MCF 10A (cell line): ENCODE measurements at places on chromosomes 1 and 21. TPM values are rescaled to one million over a fixed set of nuclear protein-coding genes. Genes with fewer than 3 reads are reported as not detected.

PTAFR gene
- 1.6 and 1.8 TPM in 2 replicates for total RNA-seq

FMOD gene
- not detected in 2 replicates for total RNA-seq

HORMAD1 gene
- total RNA-seq = not detected in 2 replicates

ANXA9 gene
- 0.37 and 0.61 TPM in 2 replicates for total RNA-seq

GJA8 gene
- total RNA-seq = not detected in 2 replicates

ATP5PF gene
- total RNA-seq = 136 and 143 TPM in 2 replicates

DNA sequence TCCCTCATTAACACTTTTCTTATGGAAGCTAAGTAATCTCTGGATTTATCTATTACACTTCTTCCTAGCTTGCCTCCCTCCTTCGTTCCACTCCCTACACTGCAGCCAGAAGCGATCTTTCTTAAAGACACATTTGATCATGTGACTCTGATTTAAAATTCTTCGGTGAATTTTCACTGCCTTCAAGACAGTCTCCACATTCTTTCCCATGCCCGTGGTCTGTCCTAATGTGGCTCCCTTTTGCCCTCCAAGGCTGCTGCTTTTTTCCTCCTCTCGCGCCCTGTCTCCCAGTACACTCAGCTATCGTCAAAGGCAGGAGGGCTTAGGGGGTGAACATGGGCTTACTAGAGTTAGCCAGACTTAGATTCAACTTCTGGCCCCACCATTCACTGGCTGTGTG lies 64.4 kb downstream of the SDCCAG8 start:
- DNase-seq = no peak
- peaks cover 58% of the 10 kb centered on the region for H3K36me3 ChIP-seq
- H3K4me1 ChIP-seq = peaks cover 6% of the 10 kb centered on the region
- H3K27ac ChIP-seq = no peak overlapping the region

DNA sequence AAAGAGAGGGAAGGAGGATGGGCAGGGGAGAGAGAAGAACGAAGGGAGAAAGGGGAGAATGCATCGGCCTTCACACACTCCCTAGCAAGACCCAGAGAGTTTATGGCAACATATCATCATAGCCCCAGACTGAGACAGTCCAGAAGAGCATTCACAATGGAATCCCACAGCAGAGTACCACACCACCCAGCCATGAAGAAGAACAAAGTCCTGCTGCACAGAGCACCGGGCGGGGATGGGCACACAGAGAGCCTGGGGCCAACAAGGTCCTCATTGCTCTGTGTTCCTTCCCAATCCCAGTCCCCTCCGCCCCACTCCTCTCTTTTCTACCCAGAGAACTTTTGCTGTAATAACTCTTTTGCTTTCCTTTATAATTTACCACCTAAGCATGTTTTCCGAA lies 118.1 kb upstream of the TMPRSS2 start:
- H3K4me1 ChIP-seq = peaks cover 21% of the 10 kb centered on the region
- H3K27ac ChIP-seq = no peak overlapping the region
- no peaks in the 10 kb centered on the region for H3K27me3 ChIP-seq
- no peak for DNase-seq

- DNase-seq = no peak
- H3K4me3 ChIP-seq = no peak overlapping the region
- H3K4me1 ChIP-seq = no peaks in the 10 kb centered on the region
- H3K27ac ChIP-seq = no peak overlapping the region
- H3K36me3 ChIP-seq = no peaks in the 10 kb centered on the region
- peaks cover 42% of the 10 kb centered on the region for H3K27me3 ChIP-seq
Measured at GRCh38 chr1:229964281-229964680, 102.8 kb upstream of the GALNT2 start.

- H3K4me1 ChIP-seq = no peaks in the 10 kb centered on the region
- H3K27ac ChIP-seq = no peak overlapping the region
- no peak for DNase-seq
- no peak overlapping the region for H3K4me3 ChIP-seq
- H3K27me3 ChIP-seq = peaks cover 52% of the 10 kb centered on the region
Measured at GRCh38 chr1:32884726-32885125, 1.6 kb upstream of the HPCA start.

DNA sequence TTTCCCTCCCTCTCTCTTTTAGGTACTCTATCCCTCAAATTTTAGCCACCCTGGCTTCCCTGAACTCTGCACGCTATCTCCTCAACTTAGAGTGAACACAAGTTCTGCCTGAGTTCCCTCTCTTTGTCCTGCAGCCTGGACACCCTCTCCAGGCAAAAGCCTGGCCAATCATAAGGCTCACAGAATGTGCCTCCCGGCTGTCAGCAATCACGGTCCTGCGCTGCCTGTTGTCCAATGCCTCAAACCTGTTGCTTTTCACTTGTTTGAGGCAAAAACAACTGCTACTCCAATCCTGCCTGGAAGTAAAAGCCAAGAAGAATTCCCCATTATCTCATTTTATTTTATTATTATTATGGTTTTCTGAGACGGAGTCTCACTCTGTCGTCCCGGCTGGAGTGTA lies 66.1 kb downstream of the LGR6 start:
- H3K4me3 ChIP-seq = no peak overlapping the region
- H3K27ac ChIP-seq = no peak overlapping the region
- H3K36me3 ChIP-seq = no peaks in the 10 kb centered on the region
- no peak for DNase-seq

DNA sequence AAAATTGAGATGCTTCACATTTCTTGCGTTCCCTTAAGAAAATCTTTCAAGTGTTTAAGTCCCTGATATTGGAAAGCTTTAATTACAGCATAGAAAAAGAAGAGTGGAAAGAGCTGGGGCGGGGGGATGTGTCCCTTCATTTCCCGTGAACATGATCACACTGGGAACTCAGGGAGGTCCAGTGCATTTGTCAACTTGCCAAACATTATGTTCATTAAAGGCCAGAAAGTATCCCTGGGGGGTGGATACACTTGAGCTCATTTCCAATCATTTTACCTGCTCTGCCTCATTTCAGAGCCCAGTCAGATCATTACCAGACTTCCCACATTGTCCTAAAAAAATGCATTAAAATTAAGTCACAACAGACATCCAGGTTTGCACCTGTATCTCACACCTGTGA lies 123.6 kb upstream of the KCNJ15 start:
- H3K4me3 ChIP-seq = no peak overlapping the region
- DNase-seq = no peak
- peaks cover 5% of the 10 kb centered on the region for H3K4me1 ChIP-seq
- no peaks in the 10 kb centered on the region for H3K36me3 ChIP-seq
- no peak overlapping the region for H3K27ac ChIP-seq
- H3K27me3 ChIP-seq = no peaks in the 10 kb centered on the region

- no peaks in the 10 kb centered on the region for H3K36me3 ChIP-seq
- H3K27ac ChIP-seq = no peak overlapping the region
- no peak overlapping the region for H3K4me3 ChIP-seq
- DNase-seq = peak; percentile 5
- peaks cover 19% of the 10 kb centered on the region for H3K27me3 ChIP-seq
- peaks cover 7% of the 10 kb centered on the region for H3K4me1 ChIP-seq
Measured at GRCh38 chr21:45255381-45256020, 32.2 kb downstream of the POFUT2 start.

DNA sequence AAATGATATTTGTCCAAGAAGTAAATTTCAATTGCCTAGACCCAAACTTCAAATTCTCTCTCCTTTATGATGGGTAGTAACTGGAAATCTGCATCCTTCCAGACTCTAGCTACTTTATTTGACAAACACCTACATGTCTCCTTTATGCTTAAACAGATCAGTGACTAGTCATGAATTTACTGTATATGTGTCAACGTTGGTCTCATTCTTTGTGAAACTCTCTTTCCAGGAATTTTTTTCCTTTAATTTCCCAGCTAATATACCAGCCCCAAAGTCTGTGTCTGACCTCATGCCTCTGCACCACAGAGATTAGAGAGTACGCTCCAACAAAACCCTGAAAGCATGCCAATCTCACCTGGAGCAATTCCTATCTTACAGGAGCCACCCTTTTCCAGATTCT lies 811.2 kb upstream of the NCAM2 start:
- H3K4me3 ChIP-seq = no peak overlapping the region
- H3K27me3 ChIP-seq = no peaks in the 10 kb centered on the region
- no peak for DNase-seq
- H3K4me1 ChIP-seq = no peaks in the 10 kb centered on the region
- peaks cover 13% of the 10 kb centered on the region for H3K36me3 ChIP-seq
- H3K27ac ChIP-seq = no peak overlapping the region

- H3K27ac ChIP-seq = no peak overlapping the region
- H3K4me1 ChIP-seq = peaks cover 8% of the 10 kb centered on the region
- no peaks in the 10 kb centered on the region for H3K36me3 ChIP-seq
- no peaks in the 10 kb centered on the region for H3K27me3 ChIP-seq
- no peak for DNase-seq
Measured at GRCh38 chr1:150536836-150537731, 12.1 kb upstream of the ADAMTSL4 start.

- no peaks in the 10 kb centered on the region for H3K36me3 ChIP-seq
- no peaks in the 10 kb centered on the region for H3K27me3 ChIP-seq
- H3K4me1 ChIP-seq = peaks cover 10% of the 10 kb centered on the region
- no peak overlapping the region for H3K4me3 ChIP-seq
Measured at GRCh38 chr1:234686035-234686434, 76.1 kb upstream of the IRF2BP2 start.

DNA sequence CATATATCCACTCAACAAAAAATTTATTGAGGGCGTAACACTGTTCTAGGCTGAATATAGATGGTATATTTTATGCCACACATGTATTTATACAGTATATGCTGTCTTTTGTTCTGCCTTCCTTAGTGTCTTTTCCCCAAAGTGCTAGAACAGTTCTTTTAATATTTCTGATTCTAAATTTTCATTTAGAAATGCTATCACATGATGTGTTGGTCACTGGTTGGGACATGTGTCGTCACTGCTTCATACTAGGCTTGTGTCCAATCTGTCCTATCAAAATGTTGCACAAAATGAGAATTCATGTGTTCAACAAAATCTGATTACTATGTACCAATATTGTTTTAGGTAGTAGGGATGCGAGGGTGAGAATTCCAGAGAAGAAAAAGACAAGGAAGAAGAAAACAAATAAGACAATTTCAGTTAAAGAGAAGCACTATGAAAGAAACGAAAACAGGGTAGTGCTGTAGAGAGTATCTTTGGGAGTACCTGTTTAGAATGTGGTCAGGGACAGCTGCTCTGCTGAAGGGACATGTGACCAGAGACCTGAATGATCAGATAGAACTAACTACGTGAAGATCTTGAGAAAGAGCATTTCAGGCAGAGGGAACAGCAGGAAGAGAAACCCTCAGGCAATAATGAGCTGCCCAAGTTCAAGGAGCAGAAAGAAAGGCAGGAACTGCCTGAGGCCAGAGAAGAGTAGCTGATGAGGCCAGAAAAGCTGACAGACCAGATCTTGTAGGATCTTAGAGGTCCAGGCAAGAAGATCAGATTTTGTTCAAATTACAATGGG lies 1.3 kb downstream of the KMO start:
- H3K27ac ChIP-seq = peak overlapping the region; percentile 6
- no peak overlapping the region for H3K4me3 ChIP-seq
- peaks cover 21% of the 10 kb centered on the region for H3K4me1 ChIP-seq
- H3K27me3 ChIP-seq = no peaks in the 10 kb centered on the region
- H3K36me3 ChIP-seq = no peaks in the 10 kb centered on the region
